Cortex of kidney (tissue), 1 donor: ENCODE measurements at places on chromosomes 1 and 21.

GRCh38 chr1:230498704-230499103 is 72.6 kb upstream of the PGBD5 start:
- no peak for DNase-seq

- DNase-seq = no peak
These were observed at the start of gene LCE4A for GRCh38 chr1:152707860-152708259. Gene LCE4A, plus strand, starts transcription at chr1:152708160. Its CDS starts 916 bp downstream, at chr1:152709076.

- DNase-seq = no peak
These were observed 266.2 kb downstream of the NPHP4 start for GRCh38 chr1:5725855-5726585.

DNA sequence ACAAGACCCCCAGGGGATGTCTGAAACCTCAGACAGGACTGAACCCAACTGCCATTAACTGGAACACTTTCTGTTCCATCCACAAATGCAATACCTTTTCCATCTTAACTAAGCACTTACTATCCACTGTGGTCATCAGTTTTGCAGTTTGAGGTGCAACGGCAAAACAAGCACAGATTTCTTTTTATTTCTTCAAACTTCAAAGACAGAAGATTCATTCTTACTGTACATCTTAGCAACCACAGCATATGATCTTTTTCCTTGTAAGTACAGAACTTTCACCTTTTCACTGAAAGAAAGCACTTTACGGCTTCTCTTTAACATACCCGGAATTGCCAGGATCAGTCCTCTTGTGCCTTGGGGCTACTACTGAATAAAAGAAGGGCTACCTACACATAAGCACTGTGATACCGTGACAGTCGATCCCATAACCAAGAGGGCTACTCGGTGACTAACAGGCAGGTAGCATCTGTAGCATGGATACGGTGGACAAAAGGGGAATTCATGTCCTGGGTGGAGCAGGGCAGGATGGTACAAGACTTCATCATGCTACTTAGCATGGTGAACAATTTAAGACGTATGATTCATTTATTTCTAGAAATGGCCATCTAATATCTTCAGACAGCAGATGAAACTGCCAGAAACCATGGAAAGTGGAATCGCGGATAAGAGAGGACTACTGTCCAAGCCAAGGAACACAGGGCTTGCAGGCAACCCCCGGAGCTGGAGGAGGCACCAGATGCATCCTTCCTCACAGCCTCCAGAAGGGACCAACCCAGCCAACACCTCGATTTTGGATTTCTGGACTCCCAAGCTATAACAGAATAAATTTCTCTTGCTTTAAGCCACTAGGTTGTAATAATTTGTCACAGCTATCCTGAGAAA is 18.4 kb downstream of the ERG start:
- DNase-seq = no peak

- no peak for DNase-seq
These were observed 3.7 kb downstream of the OR10J1 start for GRCh38 chr1:159443066-159443750.

- no peak for DNase-seq
These were observed 253.8 kb downstream of the DYRK1A start for GRCh38 chr21:37620401-37620800.

DNA sequence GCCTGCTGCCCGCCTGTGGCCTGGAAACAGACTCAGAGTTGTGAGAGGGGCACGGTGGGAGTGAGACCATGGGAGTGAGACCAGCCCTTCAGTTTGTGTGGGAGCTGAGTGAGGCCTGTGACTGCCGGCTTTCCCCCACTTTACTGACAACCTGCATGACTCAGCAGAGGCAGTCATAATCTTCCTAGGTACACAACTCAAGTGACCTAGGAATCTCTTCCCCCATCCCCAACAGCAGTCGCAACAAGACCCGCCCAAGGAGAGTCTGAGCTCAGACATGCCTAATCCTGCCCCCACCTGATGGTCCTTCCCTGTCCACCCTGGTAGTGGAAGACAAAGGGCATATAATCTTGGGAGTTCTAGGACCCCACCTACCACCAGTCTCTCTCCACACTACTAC is 44.2 kb downstream of the KLHL20 start:
- no peak for DNase-seq

GRCh38 chr1:34149501-34149900 is 15.5 kb downstream of the CSMD2 start:
- DNase-seq = no peak

GRCh38 chr1:2805801-2806430 is 4.4 kb upstream of the TTC34 start:
- no peak for DNase-seq

DNA sequence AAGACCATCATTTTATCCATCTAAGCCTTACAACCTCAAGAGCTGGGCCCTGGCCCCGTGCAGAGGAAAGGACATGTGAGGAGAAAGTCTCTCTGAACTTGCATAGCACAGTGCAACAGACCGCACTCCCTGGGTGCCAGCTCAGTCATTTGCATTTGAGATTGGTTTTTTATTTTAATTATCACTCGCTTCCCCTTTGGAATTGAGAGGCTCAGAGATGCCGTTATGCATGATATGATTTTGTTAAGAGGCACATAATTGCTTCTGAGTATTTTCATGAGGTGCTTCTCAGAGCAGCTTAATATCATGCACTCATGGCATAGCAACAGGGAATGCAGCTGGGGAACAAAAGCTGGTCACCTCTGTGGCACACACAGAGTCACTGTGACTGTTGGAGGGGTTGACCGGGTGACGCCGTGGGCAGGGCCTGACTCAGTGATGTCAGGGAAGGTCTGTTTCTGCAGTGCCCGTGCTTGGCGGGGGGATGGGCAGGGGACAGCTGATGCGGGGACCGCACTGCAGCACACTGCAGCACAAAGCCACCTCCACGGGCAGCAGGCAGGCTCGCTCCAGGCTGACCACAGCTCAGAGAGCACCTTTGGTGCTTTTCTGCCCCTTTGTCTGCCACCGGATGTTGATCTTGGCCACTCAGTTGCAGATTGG is 43.2 kb upstream of the VAMP3 start:
- DNase-seq = no peak

DNA sequence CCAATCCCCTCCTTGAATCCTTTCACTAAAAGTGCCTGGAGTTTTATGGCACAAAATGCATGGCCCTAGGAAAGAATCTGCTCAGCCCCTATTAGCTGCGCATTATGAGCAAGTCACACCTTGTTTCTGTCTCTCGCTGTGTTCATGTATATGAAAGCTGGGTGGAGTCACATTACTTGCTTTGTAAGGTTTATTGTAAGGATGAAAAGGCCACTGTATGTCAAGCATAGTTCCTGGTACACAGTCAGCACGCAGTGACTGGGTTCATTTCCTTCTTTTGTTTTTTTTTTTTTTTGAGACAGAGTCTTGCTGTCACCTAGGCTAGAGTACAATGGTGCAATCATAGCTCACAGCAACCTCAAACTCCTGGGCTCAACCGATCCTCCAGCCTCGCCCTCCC is 6.7 kb upstream of the SLC9A1 start:
- no peak for DNase-seq

GRCh38 chr1:179599623-179600249 is 8.1 kb downstream of the TDRD5 start:
- DNase-seq = no peak

DNA sequence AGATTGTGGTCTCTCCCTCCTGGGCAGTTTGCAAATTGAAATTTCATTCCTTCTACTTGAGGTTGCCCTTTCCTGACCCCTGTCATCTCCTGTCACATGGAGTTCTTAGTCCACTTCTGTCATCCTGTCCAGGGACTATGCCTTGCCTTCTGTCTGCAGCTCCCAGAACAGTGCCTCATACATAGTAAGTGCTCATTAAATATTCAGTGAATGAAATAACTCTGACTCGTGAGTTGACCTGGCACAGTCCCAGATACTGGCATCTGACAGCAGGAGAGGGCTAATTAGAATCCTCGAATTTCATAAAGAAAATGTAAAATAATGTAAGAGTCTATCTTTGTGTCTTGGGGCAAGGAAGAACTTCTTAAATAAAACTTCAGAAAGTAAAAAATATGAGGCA is 50.8 kb downstream of the CNIH3 start:
- DNase-seq = no peak

GRCh38 chr1:78222225-78222959 is 176.6 kb downstream of the GIPC2 start:
- no peak for DNase-seq

- no peak for DNase-seq
These were observed 117.2 kb downstream of the BRINP2 start for GRCh38 chr1:177287994-177288393.

GRCh38 chr21:31920275-31920674 is 47.5 kb downstream of the HUNK start:
- no peak for DNase-seq

DNA sequence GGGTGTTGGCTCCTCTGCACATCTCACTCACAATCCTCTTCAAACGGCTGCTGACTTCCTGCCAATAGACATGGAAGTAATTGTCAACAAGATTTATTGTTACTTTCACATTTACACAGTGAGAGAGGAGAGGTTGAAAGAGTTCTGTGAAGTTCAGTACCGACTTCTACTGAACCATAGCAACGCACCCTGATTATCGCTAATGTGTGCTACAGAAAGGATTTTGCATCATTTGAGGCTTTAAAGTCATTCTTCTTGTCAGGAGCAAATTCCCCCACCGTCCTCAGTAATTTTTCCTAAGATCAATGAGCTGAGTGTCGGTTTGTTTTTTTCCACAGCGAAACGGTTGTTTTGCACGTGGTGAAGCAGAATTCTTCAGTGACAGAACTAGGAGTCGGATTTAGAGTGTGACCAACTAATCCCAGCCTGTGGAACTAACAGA is 361.0 kb downstream of the ADGRL2 start:
- DNase-seq = no peak

- no peak for DNase-seq
These were observed 11.7 kb upstream of the SNAPIN start for GRCh38 chr1:153646672-153647345.

- DNase-seq = no peak
These were observed 8.6 kb upstream of the EDN2 start for GRCh38 chr1:41493117-41493536.

DNA sequence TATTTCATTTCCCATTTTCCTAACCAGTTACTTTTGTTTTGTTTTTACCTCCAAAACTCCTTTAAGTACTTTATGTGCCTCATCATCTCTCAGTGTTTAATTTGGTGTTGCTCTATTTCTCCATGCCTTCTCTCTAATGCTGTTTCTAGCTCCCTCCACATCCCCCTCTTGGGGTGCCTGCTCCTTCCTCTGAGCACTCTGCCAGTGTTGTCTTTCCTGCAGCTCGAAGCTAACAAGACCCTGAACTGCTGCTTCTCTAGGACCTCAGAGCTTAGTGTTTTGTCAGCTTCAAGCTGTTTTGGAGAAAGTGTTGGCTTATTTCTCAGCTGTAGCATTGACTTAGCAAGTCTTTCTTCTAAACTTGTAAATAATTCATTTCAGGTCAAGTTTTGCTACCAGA is 290.6 kb downstream of the DPYD start:
- DNase-seq = no peak

DNA sequence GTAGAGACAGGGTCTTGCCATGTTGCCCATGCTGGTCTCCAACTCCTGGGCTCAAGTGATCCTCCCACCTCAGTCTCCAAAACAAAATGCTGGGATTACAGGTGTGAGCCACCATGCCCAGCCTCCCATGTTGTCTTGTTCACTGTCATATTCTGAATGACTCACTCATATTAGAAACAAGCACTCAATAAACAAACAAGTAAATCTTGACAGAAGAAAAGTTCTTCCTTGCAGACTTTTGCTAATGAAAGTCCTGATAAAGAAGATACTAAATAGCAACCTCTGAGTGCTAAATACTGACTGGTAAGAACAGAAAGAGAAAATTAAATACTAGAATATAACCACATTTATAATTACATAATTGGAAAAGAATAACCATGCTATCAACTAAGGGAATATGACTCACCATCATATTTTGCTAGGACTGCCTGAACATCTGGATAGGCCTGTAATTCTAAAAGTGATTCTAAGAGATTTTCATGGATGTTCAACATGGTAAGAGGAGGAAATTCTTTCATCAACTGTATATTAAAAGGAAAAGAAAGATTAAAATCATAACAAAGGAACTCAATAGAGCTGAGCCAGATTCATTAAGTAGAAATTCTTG is 37.3 kb downstream of the ST7L start:
- DNase-seq = no peak

- DNase-seq = no peak
These were observed 432.9 kb downstream of the PLA2G4A start for GRCh38 chr1:187261637-187262036.

DNA sequence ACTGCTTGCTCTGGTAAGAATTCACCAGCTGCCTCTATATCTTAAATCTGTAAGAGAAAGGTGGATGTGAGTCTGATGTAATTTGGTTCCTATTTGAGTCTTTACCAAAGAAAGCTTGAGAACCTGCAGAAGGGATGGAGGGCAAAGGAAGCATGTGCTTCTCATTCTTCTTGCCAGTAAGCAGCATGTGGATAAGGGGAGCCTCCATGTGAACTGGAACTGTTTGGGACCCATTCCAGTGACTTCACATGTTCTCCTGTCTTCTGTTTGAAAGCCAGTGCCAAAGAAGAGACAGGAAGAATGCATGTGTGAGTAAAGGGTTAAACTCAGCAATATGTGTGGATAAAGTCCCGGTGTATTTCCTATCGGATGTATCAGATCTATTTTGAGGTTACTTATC is 119.6 kb upstream of the ADGRL2 start:
- DNase-seq = no peak

DNA sequence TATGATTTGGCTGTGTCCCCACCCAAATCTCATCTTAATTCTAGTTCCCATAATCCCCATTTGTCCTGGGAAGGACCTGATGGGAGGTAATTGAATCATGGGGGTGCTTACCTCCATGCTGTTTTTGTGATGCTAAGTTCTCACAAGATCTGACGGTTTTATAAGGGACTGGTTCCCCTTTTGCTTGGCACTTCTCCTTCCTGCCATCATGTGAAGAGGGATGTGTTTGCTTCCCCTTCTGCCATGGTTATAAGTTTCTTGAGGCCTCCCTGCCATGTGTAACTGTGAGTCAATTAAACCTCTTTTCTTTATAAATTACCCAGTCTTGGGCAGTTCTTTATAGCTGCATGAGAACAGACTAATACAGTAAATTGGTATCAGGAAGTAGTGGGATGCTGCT is 114.1 kb downstream of the ZNF648 start:
- DNase-seq = no peak

DNA sequence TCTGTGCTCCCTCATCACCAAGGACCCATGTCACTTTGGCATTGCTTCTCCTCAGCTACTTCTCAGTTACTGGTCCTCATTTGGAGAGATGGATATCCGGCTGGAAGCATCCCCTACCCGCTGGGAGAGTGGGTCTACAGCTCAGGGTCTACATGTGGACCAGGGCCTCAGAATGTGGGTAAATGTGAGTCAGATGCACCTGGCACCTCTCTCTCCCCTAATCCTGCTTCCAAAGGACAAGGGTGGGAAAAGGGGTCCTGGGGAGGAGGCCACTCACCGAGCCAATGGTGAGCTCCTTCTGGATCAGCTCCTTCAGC is 908 bp downstream of the S100A6 start:
- DNase-seq = no peak
